Umbilical cord (tissue), 2 donors: ENCODE measurements at places on chromosomes 11 and 22. TPM values are rescaled to one million over a fixed set of nuclear protein-coding genes. Genes with fewer than 3 reads are reported as not detected.

NEU3 gene
- total RNA-seq = 5.1 TPM

GRCh38 chr11:65446446-65447277 lies 24.1 kb downstream of the NEAT1 start:
- no peak for DNase-seq

DNA sequence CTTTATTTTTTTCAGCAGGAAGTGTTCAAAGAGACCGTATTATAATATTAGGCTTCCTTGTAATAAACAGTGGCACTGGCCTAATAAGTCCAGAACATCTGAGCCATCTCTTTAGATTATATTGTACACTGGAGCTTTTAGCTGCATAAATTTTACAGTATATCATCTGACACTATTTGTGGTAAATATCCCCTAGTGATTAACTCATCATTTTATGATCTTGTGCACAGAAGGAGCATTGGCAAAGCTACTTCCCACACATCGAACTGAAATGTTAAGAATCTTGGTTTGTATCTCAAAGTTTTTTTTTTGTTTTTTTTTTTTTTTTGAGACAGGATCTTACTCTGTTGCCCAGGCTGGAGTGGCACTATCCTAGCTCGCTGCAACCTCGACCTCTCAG lies 162.7 kb downstream of the HIPK3 start:
- no peak for DNase-seq

- DNase-seq = no peak
Observed at GRCh38 chr11:34105957-34106504, 602 bp downstream of the NAT10 start.

DNA sequence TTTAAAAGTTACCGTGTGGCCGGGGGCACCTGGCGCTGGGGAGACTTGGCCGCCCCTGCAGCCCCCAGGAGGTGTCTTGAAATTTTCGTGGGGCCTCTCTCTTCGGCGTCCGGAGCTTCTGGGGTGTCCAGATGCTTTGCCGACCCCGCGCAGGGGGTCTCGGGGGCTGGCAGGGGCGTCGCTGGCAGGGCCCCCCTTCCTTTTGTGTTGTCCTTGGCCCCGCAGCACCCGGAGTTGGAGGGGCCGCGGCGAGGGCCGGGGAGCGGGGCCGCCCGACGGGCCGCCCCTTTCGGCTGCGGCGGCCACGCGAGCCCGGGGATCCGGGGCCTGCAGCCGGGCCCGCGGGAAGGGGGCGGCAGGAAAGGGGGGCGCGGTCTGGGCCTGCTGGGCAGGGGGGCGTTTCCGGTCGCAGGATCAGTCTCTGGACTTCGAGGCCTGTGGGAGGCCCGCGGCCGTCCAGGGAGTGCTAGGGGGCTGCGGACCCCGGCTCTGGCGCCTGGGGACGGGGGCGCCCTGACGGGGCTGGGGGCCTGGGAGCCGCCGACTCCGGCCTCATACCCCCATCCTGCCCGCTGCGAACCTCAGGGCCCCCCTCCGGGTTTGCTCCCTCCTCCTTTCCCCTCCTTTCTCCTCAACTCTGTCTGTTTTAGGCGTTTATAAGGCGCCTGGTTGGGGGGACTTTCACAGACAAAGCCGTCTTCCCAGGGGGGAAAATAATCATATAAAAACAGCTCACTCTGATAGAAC lies 869 bp downstream of the ZC3H7B start:
- peak; percentile 21 for DNase-seq

PANX1 gene
- total RNA-seq = 52.2 TPM
